ENCODE measurements at places on chromosomes 11 and 22.

DNA sequence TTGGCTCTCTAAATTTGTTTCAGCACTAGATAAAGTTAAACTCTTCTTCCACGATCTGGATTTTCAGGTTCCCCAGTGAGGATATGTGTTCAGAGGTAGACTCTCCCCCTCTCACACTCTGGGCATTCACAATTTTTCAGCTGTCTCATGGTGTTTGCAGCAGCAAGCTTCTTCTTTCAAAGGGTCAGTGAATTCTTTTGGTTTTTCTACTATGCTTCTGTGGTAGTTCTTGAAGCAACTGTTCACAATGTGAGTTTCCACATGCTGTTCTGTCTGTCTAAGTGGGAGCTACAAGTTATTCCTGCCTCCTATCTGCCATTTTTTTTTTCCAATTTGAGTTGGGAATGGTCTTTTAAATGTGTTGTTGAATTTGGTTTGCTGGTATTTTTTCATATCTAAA is 25.4 kb downstream of the CNTF start:
- DNase-seq: no peak

GRCh38 chr22:38270091-38270992 is 2.5 kb downstream of the TMEM184B start:
- DNase-seq: no peak

DNA sequence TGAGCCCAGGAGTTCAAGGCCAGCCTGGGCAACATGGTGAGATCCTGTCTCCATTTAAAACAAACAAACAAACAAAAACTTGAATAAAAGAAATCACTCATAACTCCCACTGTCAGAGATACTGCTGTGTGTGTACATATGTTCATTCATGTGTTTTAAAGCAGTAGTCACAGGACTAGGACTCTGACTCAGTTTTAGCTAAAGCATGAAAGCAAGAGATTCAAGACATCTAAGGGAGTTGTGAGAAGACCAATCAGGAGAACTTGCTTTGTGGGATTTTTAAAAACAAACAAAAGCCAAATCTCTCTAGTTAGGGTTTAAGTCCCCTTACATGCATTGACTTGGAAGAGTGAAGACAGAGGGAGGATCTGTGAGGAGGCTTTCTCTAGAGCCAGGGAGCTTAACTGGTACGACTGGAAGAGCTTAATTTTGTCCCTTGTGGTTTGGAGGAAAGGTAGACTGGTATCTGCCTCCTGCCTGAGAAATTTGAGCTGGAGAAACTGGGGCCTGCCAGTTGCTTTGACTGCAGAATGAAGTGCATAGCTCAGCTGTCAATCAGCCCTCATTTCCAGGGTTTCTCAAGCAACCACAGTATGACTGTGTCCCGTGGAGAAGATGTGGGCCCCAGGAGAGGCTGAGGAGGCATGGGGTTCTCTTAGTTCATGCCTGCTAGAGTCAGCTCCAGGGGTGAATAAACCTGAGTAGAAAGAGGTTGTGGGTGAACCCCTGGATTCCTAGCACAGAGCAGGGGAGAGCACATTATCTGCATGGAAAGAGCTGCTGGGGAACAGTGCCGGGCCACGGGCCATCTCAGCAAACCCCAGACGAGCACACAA is 30.6 kb downstream of the EXPH5 start:
- no peak for DNase-seq

- DNase-seq: no peak
Observed at GRCh38 chr11:92050305-92050704, 174.3 kb upstream of the FAT3 start.

DNA sequence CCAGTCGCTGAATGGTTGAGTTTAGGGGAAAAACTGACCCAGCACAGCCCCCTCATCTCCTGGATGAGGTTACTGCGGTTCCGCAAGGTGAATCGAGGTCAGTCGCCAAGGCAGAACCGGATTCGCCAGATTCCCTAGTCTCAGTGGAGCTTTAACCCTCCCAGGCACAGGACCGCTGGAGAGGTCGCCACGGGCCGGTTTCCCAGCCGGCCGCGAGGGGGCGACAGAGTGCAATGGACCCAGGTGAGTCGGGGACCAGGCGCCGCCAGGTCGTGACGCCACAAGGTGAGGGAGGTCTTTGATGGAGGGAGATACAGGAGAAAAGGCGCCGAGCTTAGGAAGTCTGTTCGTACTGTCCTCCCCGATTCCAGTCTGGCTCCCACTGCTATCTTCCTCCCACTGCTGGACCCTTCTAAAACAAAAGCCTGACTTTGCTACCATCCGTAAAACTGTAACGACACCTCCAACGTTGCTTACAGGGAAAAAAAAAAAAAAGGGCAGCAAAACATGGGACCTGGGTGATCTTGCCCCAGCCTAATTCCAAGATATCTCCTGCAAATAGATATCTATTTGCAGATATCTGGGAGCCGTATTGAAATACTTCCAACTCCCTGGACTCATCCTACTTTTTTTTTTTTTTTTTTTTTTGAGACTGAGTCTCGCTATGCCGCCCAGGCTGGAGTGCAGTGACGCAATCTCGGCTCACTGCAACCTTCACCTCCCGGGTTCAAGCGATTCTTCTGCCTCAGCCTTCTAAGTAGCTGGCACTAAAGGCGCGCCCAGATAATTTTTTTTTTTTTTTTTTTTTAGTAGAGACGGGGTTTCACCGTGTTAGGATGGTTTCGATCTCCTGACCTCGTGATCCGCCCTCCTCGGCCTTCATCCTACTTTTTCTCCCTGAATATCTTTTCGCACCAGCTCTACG is 1.4 kb upstream of the GGA1 start:
- peak; percentile 86 for DNase-seq

DNA sequence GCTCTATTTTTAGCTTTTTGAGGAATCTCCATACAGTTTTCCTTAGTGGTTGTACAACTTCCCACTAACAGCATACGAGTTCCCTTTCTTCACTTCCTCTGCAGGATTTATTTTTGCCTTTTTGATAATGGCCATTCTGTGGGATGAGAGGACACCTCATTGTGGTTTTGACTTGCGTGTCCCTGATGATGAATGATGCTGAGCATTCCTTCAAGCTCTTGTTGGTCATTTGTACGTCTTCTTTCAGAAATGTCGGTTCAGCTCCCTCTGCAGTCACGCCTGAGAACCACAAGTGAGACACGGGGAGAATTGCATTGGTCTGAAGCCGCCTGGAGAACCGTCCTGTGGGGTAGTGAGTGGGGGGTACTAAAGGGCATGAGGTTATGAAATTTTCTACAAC is 2.0 kb upstream of the KRTAP5-10 start:
- no peak for DNase-seq

DNA sequence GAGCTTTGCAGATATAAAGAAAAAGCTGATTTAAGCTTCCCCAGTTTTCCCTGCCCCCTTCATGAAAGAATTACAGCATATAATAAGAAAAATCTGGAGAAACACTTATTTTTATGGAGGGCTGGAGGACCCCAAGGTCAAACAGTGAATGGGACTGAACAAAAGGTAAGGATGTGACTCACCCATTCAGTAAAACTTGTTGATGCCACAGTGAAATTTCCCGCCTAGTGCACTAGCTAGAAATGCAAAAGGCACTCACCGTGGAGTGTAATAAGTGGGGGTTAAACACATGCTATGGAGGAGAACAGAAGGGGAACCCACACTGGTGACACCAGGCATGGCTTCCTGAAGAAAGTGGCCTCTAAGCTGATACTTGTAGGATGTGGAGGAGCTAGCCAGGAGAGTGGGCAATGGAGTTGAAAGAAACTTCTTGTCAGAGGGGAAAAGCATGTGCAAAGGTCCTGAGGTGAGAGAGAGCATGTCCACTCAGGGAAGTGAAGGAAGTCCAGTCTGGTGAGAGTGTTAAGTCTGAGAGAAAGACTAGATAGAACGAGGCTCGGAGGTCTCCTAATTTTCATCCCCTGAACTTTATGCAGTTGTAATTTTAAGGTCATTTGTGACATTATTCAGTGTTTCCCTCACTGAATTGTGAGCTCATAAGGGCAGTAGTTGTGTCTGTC is 77.1 kb downstream of the MIAT start:
- DNase-seq: no peak

- DNase-seq: no peak
Observed at GRCh38 chr22:30486661-30487115, 14.9 kb upstream of the SEC14L3 start.

DNA sequence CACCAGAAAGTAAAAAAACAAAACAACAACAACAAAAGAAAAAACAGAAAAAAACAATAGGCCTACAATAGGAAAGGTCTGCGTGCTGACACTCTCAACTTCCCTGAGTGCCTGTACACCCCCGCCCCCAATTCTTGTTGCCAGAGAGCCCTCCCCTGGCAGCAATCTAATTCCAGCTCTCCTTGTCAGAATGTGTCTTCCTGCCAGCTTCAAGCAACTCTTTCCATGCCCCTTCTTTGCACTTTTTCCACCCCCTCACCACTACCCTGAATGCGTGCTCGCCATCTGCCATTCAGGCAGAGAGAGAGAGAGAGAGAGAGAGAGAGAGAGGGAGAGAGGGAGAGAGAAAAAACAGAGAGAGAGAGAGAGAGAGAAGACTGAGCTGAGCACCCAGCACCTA is 245.0 kb downstream of the KIRREL3 start:
- no peak for DNase-seq

GRCh38 chr22:31088233-31088986 is 7.3 kb downstream of the SMTN start:
- DNase-seq: no peak

DNA sequence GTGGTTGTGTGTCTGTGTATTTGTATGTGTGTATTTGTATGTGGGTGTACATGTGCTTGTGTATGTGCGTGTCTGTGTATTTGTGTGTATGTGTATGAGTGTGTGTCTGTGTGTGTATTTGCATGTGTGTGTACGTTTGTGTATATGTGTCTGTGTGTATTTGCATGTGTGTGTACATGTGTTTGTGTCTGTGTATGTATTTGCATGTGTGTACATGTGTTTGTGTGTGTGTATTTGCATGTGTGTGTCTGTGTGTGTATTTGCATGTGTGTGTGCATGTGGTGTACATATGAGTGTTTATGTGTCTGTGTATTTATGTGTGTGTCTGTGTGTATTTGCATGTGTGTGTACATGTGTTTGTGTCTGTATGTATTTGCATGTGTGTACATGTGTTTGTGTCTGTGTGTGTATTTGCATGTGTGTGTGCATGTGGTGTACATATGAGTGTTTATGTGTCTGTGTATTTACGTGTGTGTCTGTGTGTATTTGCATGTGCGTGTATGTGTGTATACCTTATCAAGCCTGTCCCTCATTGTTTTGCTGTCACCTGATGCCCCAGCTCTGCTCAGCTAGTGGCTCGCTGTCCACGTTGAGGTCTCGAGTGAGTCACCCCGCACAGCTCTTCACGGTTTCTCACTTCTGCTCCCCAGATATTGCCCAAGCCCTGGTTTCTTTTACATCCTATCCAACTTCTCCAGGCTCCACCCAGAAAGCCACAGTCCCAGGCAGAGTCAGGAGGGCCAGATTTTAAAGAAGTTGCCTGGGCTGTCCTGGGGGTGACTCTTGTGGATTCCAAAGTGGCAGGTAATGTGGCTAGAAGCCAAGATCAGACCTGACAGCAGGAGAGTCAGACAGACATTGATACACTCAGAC is 15.2 kb downstream of the MB start:
- DNase-seq: no peak

- DNase-seq: no peak
Observed at GRCh38 chr22:30408388-30409102, 11.7 kb downstream of the SEC14L2 start.

DNA sequence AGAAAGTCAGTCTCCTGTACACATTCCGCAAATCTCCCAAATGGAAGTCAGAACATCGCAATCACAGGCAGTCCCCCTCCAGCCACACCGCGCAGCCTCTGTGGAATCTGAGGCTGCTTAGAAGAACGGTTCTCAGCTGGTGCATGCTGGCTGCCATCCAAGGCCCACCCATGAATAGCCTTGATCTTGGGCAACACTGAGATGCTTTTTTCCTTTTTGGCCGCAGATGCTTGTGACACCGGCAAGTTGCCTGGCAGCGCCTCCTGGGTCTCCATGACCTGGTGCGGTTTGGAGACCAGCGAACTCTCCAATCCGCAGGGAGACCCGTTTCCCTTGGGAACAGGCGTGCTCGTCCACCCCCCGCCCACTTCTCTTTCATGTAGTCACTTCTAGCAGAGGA is 26.3 kb upstream of the PHF21B start:
- no peak for DNase-seq
